ENCODE measurements at places on chromosomes 5 and 9.

- no peak for DNase-seq
Observed at GRCh38 chr9:129141066-129142041, 30.1 kb downstream of the PTPA start.

DNA sequence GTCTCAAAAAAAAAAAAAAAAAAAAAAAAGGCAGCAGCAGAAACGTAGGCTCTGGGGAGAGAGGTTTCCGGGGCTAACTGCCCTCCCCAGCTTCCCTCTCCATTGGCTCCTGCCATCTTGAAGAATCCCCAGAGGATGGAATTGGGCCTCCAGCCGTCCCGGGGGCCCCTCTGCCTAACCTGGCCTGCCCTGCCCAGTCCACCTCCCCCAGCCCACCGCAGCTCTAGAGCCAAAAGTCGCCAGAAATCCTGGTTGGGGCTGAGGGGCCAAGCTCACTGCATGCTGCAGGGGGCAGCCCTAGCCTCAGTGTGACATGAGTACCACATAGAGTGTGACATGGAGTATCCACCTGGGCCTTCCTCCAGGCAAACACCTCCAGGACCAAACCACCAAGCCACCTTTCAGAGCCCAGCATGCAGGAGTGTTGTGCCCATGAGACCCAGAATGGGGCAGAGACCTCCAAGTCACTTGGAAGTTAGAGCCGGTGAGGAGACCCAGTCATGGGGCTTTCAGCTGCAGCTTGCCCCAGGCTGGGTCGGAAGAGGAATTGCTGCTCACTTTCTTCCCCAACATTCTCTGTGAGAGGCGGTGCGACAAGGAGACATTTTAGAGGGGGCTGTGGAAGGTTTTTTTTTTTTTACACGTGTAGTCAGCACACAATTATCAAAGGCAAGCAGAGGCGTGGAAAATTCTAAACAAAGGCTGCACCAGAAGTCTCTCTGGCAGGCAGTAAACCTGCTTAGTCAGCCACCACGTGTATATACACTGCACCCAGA is 17.6 kb downstream of the CD74 start:
- DNase-seq = no peak

DNA sequence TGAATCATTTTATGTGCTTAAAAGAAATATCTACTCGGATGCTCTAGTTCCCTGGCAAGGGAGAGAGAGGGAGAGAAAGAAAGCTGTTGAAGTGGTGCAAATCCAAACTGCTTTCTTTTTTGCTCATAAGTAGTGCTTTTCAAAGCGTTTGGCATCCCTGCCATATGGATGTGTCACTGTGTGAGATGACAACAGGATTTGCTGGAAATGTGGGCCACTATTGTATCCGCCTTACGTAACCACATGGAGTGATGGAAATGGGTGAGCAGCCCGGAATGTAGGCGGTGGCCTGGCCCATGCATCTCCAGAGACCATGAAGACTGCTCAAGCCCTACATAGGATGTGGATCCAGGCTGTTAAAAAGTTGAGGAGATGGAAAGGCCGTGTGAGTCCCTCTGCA is 30.8 kb downstream of the TJP2 start:
- no peak for DNase-seq

GRCh38 chr5:95884017-95884325 is 61.4 kb upstream of the GLRX start:
- no peak for DNase-seq

GRCh38 chr5:179378441-179379271 is 33.4 kb upstream of the ADAMTS2 start:
- no peak for DNase-seq

DNA sequence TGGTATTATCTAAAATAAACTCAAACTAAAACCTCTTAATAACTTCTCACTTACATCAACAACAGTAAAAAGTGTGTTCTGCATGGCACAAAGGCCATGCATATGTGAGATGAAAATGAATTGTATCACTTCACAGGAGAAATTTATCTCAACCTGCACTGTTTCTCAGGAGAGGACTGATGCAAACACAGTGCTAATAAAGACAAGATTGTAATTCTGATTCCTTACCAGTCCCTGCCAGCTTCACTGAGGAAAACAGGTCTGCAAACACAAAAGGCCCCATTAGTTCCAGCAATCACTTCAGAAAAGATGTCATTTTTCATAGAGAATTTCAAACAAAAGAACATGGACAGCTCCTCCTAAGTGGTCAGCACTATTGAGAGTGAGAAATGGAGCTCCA is 117.3 kb upstream of the PDE4D start:
- no peak for DNase-seq

DNA sequence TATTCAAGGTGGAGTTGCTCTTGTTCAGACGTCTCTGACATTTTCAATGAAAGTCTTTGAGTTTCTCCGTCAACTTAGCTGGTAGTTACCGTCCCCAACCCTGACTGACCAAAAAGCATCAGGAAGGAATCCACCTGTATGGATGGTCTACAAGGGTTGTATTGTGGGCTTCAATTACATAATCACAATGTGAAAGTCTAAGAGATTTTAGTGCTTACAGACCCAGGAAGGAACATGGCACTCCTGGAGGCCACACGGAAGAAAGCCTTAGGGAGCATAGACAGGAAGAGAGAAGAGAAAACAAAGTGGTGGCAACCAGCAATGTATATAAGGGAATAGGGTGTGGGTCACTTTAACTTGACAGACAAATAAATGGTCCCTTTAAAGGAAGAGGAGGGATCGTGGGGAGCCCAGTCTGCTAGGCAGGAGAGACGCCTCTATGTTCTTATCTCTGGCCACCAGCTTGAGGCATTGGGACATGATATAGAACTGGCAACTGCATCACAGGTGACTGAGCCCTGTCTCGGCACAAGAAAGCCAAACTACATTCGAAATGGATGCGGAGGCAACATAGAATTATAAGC is 80.4 kb downstream of the ALDH7A1 start:
- no peak for DNase-seq
